ENCODE measurements at places on chromosomes 5 and 9.

DNA sequence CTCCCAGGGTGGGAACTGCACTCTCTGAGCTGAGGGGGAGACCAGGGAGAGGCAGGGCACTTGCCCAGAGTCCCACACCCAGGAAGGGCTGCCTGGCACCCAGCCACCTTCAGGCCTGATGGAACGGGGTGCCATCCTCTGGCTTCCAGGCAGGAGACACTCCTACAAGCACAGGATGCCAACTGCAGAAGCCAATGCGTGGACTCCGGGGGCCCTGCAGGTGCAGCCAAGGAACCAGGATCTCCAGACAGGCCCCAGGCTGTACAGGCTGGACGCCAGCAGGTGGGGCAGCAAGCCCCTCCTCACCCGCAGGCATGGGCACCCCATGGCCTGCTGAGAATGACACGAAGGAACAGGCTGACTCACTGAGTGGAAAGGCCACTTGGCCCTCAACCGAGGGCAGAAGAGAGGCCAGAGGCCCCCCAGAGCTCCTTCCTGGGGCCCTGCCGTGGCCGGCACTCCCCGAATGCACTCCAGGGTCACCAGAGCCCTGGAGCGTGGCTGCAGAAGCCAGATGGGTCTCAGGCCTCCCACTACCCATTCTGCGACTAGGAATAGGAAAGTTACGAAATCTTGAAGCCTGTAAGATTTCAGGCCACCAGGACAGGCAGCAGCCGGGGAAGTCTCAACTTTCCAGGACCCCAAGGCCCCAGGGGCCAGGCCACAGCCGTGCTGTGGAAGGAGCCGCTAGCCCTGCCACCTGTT, 15.7 kb downstream of the NACC2 start:
- DNase-seq = no peak

DNA sequence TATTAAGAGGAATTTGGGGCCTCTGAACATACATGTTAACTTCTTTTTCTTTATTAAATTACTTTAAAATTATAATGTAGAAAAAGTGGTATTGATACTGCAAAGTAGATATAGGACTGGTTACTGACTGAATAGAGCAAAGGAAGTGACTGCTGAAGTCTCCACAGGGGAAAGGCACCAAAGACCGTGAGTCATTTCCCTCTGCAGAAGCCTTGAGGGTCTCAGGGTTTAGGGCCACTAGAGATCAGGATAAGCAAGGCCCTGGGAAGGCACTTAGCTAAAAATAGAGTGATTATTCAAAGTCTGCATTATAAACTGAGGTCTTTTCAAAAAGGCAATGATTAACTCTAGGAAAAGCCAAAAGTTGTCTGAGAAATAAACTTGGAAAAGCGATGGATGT, 44.7 kb upstream of the ITGA1 start:
- DNase-seq = no peak

- peak; percentile 43 for DNase-seq
These were observed 5.4 kb upstream of the TIFAB start for GRCh38 chr5:135457424-135458071.

- DNase-seq = no peak
These were observed 210.2 kb upstream of the ISL1 start for GRCh38 chr5:51172903-51173626.

DNA sequence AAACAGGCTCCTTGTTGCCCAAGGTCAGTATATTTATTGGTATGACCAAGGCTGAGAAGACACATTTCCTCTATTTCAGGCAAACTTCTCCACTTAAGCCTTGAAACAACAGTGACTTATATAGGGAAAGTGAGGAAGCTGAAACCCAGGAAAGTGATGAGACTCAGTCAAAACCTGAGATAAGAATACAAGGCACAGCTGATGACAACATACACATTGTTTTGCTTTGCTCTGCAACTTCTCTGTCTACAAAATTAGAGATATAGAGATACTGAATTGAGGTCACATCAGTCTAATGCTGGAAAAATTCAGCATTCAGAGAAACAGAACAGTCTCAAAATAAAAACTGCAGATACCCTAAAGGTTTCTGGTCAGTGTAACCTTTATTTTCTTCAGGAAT, 586.1 kb downstream of the DNAH5 start:
- no peak for DNase-seq

DNA sequence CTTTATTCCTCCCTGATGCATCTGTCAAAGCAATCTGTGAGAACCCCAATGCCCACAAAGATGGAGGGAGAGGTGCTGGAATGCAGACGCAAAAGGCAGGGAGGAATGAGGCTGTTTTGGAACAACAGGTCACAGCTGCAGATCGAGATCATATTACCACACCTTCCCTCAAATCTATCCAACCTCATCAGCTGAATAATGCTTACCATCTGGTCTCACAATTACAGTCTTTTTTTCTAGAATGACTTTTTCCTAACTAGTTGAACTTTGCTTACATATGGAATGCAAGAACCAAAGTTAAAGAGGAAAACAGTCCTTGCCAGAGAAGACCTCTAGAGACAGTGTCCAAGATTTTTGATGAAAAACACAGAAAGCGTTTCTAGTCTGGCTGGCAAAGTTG, 158.1 kb downstream of the LPAR1 start:
- DNase-seq = no peak

DNA sequence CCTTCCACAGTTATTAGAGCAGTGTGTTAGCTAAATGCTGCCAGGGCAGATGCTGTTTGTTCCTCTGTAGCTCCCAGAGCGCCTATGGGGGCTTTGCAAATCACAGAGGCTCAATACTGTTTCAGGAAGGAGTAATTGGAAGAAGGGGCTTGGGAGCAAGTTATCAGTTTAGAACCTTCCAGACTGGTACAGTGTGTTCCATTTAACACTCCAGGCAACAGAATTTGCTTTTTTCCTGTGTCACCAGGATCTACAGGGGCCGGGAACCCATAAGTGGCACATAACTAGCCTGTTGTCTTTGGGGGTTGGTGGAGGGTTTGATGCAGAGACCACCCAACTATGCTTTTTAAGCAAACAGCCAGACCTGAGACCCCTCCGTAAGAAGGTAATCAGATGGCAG, 307.3 kb upstream of the KCNN2 start:
- DNase-seq = no peak

GRCh38 chr9:130309689-130310455, 44.3 kb downstream of the HMCN2 start:
- no peak for DNase-seq

GRCh38 chr5:1367149-1367548, 22.2 kb upstream of the CLPTM1L start:
- no peak for DNase-seq

GRCh38 chr9:4272126-4272525, 27.7 kb downstream of the GLIS3 start:
- no peak for DNase-seq

DNA sequence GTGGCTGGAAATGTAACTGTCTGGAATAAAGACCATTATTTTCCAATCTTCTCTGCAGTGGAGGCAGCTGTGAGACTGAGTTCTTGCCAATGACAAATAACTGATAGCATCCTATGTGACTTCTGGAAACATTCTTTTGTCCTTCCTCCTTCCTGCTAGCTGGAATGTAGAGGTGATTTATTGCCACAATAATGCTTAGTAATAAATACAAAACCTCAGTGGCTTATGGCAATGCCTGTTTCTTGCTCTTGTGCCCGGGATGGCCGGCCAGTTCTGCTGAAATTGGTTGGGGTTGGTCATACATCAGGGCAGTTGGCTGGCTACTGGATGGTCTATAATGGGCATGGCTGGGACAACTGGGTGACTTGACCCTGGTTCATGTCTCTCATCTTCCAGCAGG, 12.2 kb upstream of the TEX48 start:
- no peak for DNase-seq

- DNase-seq = no peak
These were observed 54.1 kb upstream of the CHD1 start for GRCh38 chr5:98982880-98983279.

GRCh38 chr5:116466727-116467464, 107.7 kb downstream of the SEMA6A start:
- DNase-seq = no peak

DNA sequence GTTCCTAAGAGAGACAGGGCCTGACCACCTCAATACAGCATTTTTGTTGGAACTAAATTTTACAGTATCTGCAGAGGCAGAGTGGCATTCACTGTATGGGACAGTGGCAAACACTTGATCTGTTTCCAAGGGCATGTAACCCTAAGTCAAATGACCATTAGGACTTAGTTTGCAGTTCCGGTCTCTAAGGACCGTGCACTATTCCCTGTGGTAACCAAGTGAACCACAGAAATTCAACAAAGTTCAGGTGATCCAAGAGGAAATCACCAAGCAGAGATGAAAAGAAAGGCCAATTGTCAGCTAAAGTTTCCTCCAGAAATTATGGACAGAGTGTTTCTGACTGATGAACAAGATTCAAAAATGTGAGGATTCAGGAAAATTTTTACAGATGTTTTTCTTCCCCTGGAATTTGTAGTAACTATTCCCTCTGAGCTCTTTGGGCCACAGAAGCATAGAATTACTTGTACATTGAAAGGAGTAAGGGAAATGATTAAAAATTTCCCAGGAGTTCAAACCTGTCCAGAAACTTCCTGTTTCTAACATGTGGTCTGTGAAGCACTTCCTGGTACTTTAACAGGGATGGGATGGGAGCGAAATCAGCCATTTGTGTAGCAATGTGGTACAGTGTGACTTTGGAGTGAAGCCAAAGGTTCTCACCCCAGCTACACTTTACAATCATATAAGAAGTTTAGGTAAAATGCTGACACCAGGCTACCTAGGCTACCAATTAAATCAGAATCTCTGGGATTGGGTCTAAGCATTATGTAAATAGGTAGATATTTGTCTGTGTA, 266.1 kb upstream of the MAP3K1 start:
- DNase-seq = no peak

GRCh38 chr5:61551637-61552313, 219.7 kb downstream of the ZSWIM6 start:
- DNase-seq = no peak

DNA sequence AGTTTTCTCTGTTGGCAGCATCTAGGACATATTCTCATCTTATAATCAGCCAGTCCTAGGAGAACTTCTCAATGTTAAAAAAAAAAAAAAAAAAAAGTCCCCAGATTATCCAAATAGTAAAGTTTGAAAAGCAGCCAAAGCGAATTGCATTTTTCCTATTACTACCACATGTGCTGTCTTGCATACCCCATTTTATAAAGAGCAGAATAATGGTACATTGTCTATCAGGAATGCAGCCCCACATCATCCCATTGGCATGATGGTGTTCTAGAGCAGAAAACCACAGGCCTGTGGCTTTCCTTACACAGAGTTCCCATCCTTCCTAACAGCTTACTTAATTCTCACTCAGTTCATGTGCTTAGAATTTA, 381.6 kb downstream of the TMEM38B start:
- no peak for DNase-seq

DNA sequence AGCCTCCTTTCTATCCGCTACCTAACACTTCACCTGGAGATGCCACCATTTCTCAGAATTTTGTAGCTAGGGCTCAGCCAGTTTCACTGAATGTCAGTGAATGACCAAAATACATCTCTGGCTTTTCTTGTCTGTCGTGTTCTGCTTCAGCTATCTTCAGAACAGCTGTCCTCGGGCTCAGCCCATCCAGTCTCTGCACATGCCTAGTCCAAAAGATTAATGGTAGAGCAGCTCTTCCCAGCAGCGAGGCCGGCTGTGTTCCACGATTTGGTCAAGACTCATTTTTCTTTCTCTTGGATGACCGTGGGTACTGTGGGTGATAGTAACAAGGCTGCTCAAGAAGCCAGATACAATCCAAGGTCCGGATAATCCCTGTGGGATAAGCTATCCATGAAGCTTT, 342.8 kb downstream of the GABRG2 start:
- DNase-seq = no peak

- no peak for DNase-seq
These were observed 233.0 kb upstream of the SGCD start for GRCh38 chr5:156094001-156094400.

GRCh38 chr5:80967500-80968181, 7.5 kb downstream of the RASGRF2 start:
- DNase-seq = no peak

DNA sequence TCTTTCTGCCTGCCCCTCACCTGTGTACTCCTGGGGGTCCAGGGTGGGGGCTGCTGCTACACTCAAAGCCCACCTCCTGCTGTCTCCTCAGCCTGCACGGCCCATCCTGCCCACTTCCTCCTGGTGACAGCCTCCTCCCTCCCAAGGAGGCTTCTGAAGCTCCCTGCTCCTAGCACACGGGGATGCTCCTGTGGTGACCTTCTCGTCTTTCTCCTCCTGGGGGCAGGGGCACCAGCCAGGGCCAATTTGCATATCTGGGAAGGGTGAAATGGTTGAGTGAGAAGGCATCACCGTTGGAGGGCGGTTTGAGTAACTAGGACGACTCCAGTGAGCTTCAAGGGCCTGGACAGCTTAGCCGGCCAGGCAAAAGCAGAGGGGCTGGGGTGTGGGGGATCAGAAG, 51.9 kb upstream of the COL5A1 start:
- no peak for DNase-seq

DNA sequence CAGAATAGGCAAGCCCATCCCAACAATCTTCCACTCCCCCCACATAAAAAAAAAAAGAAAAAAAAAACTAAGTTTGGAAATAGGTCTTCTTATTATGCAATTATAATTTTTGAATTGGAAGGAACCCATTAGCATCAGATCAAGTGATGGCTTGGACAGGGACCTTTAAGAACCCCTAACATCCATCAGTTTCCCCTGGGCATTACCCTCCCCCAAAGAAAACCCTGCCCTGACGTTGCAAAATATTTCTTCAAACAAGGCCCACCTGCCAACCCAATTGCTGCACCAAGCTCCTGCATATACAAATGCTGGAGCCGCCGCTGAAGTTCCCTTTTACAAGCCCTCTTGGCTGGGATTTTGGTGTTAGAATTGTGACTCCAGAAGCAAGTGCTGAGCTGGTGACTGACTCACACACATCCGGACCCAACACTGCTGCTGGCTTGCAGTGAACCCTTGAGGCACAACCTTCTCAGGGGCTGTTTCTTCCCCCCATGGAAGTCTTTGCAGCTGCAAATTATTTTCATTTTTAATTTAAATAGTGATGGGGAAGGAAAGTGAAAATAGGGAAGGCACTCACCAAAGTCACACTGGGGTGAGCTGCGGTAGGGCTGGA, 56.1 kb upstream of the AFAP1L1 start:
- no peak for DNase-seq

Measured in stimulated activated naive CD8-positive, alpha-beta T cell treated with anti-CD3 and anti-CD28 coated beads, Interleukin-15, amount 100 ng/mL, for 72 hours (primary cell).